ENCODE measurements at places on chromosomes 2 and 18.

DNA sequence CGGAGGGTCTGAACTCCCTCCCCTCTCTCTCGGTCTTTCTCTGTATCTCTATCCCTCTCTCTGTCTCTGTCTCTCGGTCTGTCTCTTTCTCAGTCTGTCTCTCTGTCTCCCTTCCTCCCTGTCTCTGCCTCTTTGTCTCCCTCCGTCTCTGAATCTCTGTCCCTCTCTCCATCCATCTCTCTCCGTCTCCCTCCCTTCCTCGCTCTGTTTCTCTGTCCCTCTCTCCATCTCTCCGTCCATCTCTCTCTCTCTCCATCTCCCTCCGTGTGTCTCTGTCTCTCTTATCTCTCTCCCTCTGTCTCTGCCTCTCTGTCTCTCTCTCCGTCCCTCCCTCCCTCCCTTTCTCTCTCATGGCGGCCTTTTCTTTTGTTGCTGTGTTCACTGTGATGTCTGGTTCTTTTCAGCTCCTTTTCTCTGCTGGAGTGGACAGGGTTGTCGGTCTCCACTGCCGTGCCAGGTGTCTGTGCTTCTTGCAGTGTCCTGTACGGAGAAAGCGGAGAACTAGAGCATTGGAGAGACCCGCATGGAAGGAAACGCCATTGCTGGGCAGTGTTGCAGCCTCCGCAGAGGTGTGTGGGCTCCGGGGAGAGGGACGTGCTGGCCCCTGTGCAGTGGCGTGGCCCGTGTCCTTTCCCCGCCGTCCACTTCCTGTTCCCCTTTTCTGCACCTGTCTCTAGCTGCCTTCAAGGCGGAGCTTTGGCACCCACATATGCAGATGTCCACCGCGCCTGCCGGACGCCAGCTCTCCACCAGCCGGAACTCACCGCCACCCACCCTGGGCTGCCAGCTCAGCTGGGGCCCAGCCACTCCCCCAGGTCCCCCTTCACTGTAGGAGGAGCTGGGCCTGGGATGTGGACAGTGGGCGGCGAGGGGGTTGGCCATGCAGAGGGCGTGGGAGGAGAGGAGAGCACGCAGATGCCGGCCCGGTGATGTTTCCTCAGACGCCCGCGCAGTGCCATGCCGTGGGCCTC, 113.1 kb downstream of the NFATC1 start:
- ATAC-seq, result peak; percentile 25

DNA sequence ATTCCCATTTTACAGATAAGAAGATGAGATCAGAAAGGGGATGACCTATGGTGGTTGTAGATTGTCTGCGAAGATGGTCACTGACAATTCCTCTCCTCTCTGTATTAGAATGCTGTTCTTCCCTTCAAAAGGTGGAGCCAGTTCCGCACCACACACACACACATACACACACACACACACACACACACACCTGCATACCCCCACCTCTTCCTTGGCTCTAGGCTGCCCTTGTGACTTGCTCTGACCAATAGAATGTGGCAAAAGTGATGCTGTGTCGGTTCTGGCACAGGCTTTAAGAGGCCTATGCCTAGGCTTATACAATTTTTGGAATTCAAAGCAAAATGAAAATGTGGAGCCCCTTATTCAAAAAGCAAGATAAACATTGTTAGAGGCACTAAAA, 88.0 kb downstream of the ZFP36L2 start:
- no peak for ATAC-seq

DNA sequence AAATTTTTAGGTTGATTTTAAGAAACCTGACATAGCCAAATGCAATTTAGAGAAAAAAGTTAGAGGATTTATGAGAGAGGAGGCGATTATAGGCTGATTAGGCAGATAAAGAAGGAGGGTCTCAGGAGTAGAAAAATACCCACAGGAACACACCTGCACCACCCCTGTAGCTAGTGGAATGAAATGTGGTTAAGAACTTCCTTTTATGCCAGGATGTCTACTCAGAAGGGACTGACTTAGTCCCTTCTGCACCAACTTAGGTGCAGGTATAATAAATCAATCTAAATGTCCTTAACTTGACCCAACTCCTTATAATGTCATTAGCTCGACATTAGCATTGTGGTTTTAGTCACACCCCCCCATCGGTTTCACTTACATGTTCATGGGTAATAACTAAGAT, 1274.5 kb upstream of the TMEFF2 start:
- ATAC-seq, result no peak

DNA sequence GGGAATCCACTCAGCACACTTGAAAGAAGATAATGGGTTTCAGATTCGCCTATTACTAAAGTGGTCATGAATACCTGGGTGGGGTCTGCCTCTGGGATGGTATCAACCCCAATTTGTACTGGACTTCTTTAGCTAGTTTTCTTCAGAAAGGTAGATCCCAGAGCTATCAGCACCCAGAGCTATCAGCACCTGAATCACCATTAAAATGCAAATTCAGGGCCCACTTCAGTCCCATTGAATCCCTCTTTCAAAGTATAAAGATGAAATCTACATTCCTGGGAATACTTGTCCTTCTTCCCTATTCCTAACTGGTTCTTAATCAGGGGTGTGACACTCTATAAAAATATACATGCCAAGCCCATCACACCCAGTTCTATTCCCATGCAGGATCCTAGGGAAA, 914.3 kb downstream of the DCC start:
- no peak for ATAC-seq

GRCh38 chr18:54327818-54328217, 29.8 kb downstream of the STARD6 start:
- ATAC-seq, result no peak

DNA sequence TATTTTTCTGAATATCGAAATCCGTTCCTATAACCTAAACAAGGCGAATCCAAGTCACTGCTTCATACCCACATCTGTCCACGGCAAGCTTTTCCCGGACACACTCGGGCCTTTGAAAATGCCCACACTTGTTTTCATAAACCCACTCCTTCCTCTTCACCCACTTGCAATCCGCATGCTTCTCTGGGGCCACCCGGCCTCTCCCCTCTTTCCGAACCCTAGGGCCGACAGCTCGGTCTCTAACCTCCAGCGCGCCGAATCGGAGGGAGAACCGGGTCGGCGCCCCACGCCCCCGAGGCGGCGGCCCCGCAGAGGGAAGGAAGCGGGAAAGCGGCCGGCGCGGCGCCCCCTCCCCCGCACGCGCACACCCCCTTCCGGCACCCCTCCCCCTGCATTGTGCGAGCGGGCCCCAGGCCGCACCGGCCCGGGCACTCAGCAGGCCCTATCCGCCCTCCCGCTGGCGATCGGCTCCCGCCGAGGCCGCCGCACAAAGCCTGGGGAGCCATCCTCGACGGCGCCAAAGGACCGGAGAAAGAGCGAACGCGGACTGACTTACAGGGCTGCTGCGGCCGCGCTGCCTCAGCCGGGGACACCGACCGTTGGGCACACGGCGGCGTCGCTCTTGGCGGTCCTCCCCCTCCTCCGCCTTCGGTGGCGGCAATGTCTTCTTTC, 467 bp downstream of the PUM2 start:
- peak; percentile 37 for ATAC-seq

- ATAC-seq, result no peak
Measured at GRCh38 chr18:23142251-23142929, 7.1 kb downstream of the CABLES1 start.

GRCh38 chr2:65430603-65431420, 1.6 kb downstream of the SPRED2 start:
- ATAC-seq, result peak; percentile 63

DNA sequence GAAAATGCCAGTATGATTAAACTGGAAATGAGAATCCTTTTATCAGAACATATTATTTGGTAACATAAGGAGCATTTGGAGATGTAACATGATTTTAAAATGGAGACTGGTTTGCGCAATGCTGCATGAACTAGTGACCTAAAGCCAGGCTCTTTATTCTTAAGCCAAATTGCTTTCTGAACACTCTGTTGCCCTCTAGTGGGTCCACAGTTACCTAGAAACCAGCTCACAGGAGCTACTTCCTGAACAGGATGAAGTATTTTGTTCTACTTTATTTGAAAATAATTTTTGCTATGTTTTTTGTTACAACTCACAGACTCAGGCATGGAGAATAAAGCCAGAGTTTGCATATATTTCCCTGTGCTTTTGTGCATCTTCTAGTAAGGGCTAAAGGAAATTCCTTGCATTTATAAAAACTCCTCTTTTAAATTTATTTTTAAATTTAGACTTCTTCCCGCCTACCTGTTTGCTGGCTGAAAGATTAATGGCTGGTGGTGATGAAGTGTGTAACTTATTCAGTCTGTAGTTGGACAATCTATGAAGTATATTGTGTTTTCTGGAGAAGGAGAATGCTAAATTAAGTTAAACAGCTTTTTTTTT, 146.7 kb downstream of the PARD3B start:
- peak; percentile 78 for ATAC-seq

GRCh38 chr2:120707816-120708215, 27.9 kb upstream of the GLI2 start:
- no peak for ATAC-seq

DNA sequence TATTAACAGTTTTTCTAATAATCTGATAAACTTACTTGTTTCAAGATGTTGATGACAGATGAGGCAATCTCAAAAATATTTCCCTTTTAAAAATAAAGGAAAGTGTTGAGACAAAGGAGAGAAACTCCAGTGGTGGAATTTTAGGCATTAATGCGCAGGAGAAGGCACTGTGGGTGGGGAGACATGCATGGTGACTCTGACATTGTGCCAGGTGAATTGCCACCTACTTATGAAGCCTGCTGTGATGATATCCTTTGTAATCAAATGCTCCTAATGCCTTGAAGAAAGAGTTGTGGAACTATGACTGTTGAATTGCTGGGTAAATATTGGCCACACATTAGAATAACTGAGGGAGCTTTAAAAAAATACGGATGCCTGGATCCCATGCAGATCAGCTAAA, 101.4 kb downstream of the PLA2R1 start:
- no peak for ATAC-seq

- ATAC-seq, result peak; percentile 39
Measured at GRCh38 chr2:122156176-122156890, 400.9 kb downstream of the TSN start.

- ATAC-seq, result no peak
Measured at GRCh38 chr2:116132833-116133232, 1681.7 kb upstream of the DDX18 start.

GRCh38 chr2:205689820-205690219, 7.5 kb downstream of the NRP2 start:
- ATAC-seq, result no peak

- ATAC-seq, result no peak
Measured at GRCh38 chr2:149645391-149645790, 57.8 kb upstream of the MMADHC start.

DNA sequence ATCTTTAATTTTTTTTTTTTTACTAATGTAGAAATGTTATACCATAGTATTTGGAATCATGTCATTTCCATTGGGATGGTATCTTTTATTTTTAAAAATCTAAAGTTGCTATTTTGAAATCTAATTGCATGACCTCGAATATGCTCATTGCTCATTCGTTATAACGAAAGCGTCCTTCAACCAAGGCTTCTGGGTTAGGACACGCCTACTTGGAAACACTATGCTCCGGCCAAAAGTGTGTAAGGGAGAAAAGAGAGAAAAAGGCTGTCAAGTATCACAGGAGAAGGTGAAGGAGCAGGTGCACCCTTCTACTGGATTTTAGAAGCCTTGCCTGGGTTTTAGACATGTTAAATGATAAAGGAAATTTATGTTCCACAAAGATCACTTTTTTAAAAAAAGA, 465.9 kb upstream of the ID2 start:
- ATAC-seq, result no peak

DNA sequence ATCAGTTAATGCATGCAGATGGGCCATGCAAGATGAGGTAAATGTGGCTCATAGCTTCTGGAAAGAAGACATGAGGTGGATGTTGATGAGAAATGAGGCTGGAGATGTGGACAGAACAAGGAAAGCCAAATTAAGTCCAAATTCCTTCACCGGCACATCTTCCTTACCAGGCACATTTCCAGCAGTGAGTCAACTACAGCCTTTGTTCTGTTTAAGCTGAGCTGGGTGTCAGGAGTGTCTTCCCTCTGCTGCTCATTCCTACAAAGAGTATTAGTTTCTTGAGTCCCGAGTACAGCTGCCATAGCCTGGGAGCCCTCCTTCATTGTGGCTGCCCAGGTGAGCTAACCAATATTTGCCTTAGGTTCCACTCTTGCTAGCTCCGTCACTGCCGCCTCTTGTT, 945.0 kb downstream of the SLC4A3 start:
- no peak for ATAC-seq

DNA sequence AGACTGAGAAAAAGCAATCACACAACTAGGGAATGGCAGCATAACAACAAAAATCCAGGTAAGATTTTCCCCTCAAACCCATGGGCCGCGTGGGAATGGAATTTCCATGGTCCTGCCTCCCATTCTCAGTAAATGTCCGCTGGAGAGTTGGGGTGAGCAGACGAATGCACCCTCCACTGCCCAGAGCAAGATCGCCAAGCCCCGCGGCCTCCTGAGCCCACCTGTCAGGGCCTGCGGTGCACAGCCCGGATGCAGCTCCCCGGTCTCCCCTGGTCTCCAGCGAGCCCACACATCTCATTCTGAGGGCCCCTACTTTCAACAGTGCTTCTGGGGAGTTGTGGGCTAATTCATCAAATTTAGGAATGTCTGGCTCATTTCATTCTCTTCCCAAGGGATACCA, 327.4 kb upstream of the HS6ST1 start:
- no peak for ATAC-seq

DNA sequence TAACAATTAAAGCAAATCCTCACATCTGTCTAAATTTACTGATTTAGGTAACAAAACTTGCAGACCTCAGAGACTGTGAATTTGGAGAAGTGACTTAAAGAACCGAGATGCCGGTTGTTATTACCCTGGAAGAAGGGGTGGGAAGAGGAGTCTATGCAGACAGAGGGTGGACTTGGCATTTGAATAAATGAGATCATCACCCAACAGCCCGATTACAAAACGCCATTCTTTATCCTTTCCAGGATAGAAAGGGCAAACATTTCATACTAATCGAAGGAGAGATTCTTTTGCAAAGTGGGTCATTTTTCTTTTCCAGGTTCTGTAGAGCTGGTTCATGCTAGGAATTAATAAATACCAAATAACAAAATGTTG, 73.1 kb upstream of the TPO start:
- ATAC-seq, result peak; percentile 67

GRCh38 chr18:73136134-73136533, 268.3 kb upstream of the NETO1 start:
- no peak for ATAC-seq

DNA sequence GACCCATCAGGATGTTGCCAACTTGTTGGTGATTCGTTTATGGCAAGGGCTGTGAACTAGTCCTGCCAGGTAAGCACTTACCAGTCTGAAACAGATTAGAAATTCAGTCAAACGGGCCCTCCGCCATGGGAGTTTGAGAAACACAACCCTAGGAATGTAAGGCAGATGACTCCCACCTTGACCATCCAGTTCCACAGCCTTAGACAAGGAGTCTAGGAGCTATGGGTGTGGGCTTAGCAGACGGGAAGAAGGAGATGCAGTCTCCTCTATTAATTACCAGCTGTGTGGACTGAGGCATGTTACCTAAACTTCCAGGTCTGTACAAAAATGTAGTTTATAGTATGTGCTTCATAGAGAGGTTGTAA, 319.4 kb upstream of the NCKAP5 start:
- no peak for ATAC-seq

- no peak for ATAC-seq
Measured at GRCh38 chr18:49359732-49360444, 100.6 kb downstream of the DYM start.

- ATAC-seq, result peak; percentile 19
Measured at GRCh38 chr2:27408601-27409320, 630 bp downstream of the PPM1G start.

GRCh38 chr2:32291746-32292145, 14.0 kb downstream of the YIPF4 start:
- ATAC-seq, result no peak

GRCh38 chr18:58787536-58788149, 77.0 kb upstream of the ZNF532 start:
- ATAC-seq, result no peak

- ATAC-seq, result no peak
Measured at GRCh38 chr2:239780236-239780994, 244.7 kb downstream of the NDUFA10 start.
